ENCODE measurements at places on chromosomes 1 and 21. TPM values are rescaled to one million over a fixed set of nuclear protein-coding genes. Genes with fewer than 3 reads are reported as not detected.

GRCh38 chr1:236471096-236471495, 52.7 kb upstream of the LGALS8 start:
- no peak for DNase-seq

GRCh38 chr1:221753828-221754188, 11.9 kb upstream of the DUSP10 start:
- no peak for DNase-seq

DNA sequence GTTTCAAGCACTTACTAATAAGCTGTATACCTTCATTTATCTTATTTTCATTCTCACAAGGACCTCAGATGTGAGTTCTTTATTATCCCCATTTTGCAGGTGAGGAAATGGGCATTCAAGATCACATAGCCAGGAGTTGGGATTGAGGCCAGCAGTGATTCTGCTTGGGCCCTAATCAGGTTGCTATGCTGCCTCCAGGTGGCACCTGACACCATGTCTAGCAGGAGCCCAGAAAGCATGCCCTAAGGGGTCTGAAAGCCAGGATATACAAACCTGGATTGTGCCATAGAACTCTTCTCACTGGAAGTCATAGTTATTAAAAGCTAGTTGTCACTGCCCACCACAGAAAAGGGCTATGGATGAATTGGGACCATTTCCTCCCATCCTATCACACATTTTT, 61.1 kb downstream of the FYB2 start:
- DNase-seq: peak; percentile 54

GRCh38 chr1:107748531-107748930, 216.4 kb downstream of the VAV3 start:
- DNase-seq: no peak

Gene PPFIA4
- total RNA-seq: 27.2 TPM

- no peak for DNase-seq
Observed at GRCh38 chr1:13899856-13900255, 199.9 kb downstream of the PRDM2 start.

DNA sequence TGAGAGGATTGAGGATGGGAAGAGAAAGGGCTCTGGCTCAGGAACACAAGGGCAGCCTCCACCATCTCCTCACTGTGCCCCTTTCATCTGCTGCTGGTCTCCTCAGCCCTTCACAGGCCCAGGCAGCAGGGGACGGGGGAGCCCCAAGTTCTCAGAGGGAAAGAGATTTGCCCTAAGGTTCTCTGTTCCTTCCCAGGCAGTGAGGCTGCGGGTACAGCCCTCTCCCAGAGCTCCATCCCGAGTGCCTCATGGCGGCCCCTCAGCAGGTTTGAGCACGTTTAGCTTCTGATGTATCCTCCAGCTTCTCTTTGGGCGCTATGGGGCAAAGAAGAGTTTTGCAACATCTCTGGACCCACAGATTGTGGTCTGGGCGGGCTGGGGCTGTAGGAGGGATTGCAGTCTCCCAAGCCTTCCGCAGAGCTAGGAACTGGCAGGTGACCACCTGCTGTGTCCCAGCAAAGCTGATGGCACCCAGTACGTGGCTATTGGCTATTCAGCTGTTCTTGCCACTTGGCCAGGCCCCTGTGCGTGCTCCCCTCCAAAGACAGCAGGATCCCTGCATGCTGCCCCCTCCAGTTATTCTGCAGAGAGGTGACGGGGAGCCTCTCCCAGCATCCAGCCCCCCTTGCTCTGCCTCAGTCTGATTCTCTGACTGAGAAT, 10.1 kb downstream of the DISP3 start:
- no peak for DNase-seq

DNA sequence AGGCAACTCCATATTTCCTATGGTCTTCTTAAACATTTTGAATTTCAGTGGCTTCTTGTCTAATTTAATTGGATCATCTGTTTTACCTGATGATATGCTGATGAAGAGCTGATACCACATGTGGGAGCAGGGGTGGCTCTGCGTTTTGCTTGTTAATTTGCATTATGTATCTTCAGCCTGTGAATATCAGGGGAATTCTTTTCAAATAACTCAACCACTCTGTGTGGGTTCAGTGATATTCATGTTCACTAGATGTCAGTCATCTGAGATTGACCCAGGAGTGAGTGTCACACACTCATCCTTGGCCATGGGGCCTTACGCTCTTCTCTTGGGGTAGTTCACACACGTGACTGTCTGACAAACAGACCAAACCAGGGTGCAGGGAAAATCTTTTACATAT, 83.0 kb downstream of the FCRL5 start:
- no peak for DNase-seq

Gene PGLYRP3
- total RNA-seq: not detected

DNA sequence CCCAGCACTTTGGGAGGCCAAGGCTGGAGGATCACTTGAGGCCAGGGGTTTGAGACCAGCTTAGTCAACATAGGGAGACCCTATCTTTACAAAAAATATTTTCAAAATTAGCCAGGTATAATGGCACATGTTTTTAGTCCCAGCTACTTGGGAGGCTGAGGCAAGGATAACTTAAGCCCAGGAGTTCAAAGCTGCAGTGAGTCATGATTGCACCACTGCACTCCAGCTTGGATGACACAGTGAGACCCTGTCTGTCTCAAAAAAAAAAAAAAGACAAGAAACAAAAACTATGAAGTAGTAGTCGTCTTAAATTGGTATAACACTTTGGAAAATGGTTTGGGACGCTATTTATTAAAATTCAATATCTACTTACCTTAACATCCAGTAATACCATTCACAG, 7.7 kb downstream of the AIM2 start:
- no peak for DNase-seq

Gene CHIT1
- total RNA-seq: 0.62 TPM

DNA sequence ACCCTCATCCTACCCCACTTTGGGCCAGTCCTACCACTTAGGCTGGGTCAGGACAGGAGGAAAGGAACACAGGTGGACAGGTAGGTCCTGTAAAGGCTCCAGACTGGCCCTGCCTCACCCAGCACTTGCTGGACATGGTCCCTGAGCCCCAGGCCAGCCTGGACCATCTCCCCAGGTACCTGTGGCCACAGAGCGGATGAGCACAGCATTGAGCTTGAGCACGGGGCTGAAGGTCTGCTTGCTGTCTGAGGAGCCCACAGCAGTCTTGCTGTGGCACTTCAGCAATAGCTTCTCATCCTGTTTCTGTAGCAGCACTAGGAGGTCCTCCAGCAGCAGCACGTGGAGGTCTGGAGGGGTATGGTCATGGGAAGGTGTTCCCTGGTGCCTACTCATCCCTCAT, 23.3 kb downstream of the LRRC71 start:
- DNase-seq: no peak

GRCh38 chr1:157312082-157312812, 174.1 kb upstream of the ETV3 start:
- no peak for DNase-seq

All from testis (tissue), 5 donors.